ENCODE measurements at places on chromosomes 7 and 10. TPM values are rescaled to one million over a fixed set of nuclear protein-coding genes. Genes with fewer than 3 reads are reported as not detected.

Gene GDF2
- not detected for total RNA-seq

Gene CELF2
- total RNA-seq, result 14.2 TPM

Gene CYP3A4
- not detected for total RNA-seq

Gene FGFR2
- not detected for total RNA-seq

Gene PLPP4
- not detected for total RNA-seq

Gene ETV1
- 9.0 TPM for total RNA-seq

Gene HOXA9
- total RNA-seq, result not detected

Gene SPDYE6
- not detected for total RNA-seq

Gene SFTPA1
- total RNA-seq, result not detected

Gene BLNK
- not detected for total RNA-seq

Gene FAM53B
- 13.9 TPM for total RNA-seq

Gene MRM2
- total RNA-seq, result 16.0 TPM

Gene IQUB
- 0.12 TPM for total RNA-seq

Gene CPN1
- total RNA-seq, result not detected

Measured in cardiac ventricle fibroblast (primary cell).